D721Med (cell line): ENCODE measurements at places on chromosomes 3 and 15.

GRCh38 chr3:72862314-72863090 lies 14.3 kb upstream of the SHQ1 start:
- no peak for DNase-seq

DNA sequence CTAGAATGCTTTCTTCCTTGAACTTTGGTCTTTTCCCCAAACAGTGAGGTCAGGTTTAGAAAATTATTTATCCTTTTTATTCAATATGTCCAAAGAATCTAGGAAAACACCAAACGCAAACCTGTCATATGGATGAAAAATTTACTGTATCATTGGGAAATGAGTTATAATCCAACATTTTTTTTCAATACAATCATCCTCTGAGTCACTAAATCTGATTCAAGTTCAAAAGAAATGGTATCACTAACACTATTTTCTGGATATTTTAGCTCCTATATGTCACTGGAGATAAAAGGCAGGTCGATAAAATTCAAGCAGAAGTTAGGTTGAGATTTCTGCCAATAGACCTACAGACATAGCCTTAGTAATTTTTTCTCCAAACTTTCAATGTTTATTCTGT lies 591.6 kb upstream of the AGTR1 start:
- no peak for DNase-seq

- no peak for DNase-seq
Observed at GRCh38 chr3:190911382-190911781, 48.9 kb upstream of the GMNC start.

GRCh38 chr15:100696452-100696851 lies 94.1 kb downstream of the ASB7 start:
- DNase-seq, result no peak

DNA sequence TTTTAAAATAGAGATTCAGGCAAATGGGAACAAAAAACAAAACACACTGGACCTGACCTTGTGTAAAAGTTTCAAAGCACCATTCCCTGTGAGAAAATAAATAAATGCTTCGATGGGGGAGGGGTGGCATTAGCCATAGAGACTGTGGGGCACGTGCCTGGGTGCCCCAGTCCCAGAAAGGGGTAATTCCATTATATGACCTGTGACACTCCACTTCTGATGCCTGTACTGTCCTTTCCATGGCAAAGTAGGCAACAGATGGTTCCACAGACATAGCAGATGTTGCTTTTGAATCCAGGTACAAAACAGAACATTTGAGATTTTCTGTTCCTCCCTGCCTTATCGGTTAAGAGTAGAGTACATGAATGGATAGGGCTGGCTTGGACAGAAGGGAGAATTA lies 3.9 kb downstream of the PHLDB2 start:
- no peak for DNase-seq

GRCh38 chr3:18556001-18556408 lies 130.9 kb upstream of the SATB1 start:
- no peak for DNase-seq
